SJCRH30 (cell line): ENCODE measurements at places on chromosomes 2 and 18.

DNA sequence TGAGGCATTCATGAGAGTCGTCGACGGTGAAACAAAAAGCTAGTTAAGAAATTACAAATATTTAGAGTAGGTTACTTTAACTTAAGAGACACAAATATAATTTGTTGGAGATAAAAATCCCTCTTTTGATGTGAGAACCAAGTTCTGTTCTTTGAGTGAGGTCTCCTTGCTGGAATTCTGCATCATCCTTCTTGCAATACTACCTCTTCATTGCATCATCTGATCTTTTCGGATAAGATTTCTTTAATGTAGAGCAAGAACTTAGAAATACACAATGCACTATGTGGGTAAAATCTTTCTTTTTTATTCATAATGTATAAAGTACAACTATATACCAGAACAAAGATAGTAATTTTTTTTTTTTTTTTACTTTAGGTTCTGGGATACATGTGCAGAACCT lies 118.4 kb downstream of the ARL4C start:
- no peak for DNase-seq

DNA sequence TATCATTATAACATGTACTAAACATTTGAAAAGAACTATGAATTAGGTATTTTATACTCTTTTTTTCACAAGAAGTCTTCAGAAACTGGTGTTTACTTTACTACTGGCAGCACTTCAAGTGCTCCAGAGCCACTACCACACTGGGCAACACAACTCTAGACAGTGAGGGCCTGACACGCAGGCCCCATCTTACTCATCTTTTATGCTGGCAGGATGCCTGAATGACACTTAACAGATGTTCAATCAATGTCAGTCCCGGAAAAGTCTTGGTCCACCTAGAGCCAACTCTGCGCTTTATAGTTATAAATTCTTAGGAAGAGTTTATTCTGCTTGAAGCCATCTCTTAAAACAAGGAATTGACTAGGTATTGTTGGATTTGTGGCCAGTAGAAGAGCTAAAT lies 8.7 kb upstream of the WIPF1 start:
- no peak for DNase-seq

GRCh38 chr2:160418398-160418765 lies 75.2 kb downstream of the RBMS1 start:
- no peak for DNase-seq

- DNase-seq, result no peak
These were observed 13.2 kb downstream of the ARL4C start for GRCh38 chr2:234483568-234484251.

DNA sequence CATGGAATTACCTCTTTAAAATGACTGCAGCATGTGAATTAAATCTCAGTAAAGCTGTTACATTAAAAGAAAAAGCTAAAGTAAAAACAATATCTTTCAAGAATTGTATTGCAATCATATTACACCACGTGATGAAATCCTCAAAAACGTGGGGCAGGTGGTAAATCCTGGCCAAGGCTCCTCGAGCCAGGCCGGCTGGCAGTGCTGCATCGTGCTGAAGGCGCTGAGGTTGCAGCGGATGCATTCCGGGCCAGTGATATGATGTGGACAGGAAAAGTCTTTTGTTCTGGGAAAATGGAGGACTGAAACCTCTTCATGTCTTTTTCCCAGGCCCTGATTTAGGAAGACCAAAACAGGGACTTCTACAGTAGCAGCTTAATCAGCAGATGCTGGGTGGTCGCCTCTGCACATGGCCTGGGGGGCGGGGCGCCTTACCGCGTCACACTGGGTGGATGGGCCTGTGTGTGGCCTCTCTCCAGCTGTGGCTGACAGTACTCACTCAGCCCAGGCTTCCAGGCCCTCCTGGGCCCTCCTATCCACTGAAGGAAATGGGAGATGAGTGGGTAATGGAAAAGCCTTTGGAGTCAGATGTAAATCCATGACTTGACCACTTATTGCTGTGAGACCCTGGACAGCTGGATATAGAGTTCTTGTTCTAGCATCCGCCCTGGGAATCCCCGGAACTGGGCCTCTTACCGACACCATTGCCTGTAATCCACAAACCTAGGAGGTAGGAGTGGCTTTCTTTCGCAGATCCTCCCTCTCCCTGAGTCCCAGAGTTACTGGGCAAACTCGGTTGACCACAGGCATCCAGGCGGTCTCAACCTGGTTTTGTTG lies 45.1 kb downstream of the PROC start:
- DNase-seq, result peak; percentile 97

GRCh38 chr2:145431181-145431951 lies 911.4 kb upstream of the ZEB2 start:
- peak; percentile 3 for DNase-seq

- no peak for DNase-seq
These were observed 527.7 kb downstream of the TNS1 start for GRCh38 chr2:217475101-217475500.

DNA sequence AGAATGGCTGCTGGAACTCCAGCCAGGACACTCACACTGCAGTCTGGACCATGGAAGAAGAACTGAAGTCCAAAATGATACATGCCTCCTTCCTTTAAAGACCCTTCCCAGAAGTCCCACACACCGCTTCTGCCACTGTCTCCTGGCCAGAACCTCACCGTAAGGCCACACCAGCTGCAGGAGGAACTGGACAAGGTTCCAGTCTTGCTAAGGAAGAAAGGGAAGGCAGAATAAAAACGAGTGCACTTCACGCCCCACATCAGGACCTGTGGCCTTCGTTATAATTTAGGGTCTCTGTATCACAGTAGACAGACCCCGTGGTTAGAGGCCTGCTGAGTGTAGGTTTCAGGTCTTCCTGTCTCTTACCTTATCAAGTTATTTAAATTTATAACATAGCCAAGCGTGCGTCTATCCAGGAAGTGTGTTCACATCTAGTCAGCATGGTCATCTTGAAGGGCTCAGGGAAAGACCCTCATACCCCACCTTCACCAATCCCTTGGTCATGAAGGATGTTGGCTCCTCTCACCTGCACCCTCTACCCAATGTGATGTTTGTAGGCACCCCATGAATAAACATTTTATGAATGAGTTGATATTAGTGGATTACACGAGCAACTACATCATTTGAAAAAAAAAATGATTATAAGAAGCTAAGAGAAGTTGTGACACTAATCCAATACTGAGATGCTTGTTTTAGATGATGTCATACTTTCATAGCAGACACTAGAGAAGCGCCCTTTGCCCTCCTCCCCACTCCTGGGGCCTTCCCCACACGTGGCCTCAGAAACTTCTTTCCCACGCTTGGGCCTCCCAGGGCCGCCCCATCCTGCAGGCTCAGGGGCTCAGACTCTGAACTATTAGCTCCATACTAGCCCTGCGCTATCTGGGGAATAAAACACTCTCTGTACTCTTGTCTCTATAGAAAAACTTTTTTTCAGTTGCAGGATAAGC lies 157.6 kb downstream of the FAM210A start:
- no peak for DNase-seq

DNA sequence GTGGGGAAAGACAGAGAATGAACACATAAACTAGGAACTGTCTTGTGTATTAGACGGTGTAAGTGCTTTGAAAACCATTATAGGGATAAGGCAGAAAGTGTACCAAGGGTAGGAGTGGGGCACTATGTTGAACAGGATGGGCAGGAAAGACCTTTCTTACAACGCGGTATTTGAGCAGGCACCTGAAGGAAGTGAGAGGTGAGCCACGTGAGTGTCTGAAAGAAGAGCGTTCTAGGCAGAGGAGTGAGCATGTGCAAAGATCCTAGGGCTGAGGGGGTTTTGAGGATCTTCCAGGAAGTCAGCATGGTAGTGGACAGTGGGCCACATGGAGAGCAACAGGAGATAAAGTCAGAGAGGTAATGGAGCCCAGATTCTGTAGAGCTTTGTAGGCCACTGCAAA lies 65.2 kb downstream of the SRD5A2 start:
- no peak for DNase-seq

GRCh38 chr2:100130595-100131391 lies 11.6 kb downstream of the AFF3 start:
- no peak for DNase-seq

DNA sequence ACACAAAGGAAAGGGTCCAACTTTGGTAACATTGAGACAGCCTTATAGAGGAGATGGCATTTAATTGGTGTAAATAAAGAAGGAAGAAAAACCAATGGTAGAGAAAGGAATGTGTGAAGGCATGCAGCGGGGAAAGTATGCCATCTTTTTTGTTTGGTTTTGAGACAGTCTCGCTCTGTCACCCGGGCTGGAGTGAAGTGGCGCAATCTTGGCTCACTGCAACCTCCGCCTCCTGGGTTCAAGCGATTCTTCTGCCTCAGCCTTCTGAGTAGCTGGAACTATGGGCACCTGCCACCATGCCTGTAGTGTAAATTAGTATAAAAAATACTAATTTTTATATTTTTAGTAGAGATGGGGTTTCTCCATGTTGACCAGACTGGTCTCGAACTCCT lies 6.4 kb downstream of the RIOK3 start:
- no peak for DNase-seq

GRCh38 chr2:158131919-158132566 lies 30.4 kb downstream of the UPP2 start:
- DNase-seq, result no peak

GRCh38 chr18:28109781-28110560 lies 67.0 kb downstream of the CDH2 start:
- no peak for DNase-seq

DNA sequence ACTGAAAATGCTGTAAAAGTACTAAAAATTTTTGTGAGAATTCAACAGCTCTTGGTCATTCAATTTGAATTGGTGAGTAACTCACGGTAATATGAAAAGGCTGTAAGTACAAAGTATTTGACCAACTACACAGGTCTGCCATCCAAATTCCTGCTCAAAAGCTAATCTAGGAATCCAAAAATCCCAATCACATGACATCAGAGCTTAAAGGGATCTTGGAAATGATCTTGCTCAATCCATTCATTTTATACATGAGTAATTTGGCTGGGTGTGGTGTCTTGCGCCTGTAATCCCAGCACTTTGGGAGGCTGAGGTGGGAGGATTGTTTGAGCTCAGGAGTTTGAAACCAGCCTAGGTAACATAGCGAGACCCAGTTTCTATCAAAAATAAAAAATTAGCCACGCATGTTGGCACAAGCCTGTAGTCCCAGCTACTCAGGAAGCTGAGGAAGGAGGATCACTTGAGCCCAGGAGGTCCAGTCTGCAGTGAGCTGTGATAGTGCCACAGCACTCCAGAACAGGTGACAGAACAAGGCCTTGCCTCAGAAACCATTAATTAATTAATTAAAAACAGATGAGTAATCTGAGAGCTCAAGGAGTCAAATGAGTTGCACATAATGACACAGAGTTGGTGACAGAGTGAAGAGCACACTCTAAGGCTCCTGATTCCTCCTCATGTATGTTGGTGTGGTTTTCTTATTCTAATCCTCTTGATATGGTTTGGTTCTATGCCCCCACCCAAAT lies 19.8 kb downstream of the SPIRE1 start:
- no peak for DNase-seq

DNA sequence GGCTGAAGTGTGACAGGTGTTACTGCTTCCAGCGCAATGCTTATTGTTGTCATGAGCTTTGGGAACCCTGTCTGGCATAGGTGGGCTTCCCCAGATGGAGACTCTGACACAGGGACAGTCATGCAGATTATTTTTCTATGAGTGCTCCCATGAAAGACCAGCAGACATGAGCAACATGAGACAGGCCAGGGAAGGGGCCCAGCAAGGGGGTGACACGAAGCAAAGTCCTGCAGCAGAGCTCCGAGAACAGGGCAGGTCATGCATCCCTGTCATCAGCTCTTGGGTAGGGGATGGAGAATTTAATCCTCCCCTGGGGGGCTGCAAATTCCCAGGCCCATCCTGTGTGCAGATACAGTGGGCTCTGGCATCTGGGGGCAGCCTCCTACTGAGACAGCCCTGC lies 77.4 kb downstream of the CTAGE1 start:
- DNase-seq, result no peak

- DNase-seq, result no peak
These were observed 20.8 kb upstream of the TUBB6 start for GRCh38 chr18:12287131-12287681.
